ENCODE measurements at places on chromosomes 12 and 14.

DNA sequence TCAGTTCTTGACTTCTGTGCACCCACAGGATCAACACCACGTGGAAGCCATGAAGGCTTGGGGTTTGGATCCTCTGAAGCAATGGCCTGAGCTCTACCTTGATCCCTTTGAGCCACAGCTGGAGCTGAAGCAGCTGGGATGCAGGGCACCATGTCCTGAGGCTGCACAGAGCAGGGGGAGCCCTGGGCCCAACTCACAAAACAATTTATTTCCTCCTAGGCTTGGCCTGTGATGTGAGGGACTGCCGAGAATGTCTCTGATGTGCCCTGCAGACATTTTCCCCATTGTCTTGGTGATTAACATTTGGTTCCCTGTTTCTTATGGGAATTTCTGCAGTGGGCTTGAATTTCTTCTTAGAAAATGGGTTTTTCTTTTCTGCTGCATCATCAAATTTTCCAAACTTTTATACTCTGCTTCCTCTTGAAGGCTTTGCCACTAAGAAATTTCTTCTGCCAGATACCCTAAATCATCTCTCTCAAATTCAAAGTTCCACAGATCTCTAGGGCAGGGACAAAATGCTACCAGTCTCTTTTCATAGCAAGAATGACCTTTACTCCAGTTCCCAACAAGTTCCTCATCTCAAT, 288.2 kb downstream of the CCDC59 start:
- no peak for DNase-seq

DNA sequence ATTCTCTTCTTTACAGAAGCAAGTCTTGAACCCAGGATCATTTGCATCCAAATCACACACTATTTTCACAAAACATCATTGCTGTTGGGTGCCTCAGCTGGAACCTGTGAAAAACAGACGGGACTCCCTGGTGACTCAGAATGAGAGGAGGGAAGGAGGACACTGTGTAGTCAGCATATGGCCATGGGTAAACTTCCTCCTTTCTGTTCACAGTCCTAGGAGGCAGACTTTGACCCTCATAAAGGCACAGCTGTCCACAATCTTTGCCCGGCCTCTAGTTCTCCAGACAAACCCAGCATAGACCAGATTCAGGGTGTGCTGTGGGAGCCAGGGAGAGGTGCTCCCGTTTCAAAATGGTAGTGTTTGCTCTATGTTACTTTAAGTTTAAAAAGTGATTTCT, 62.0 kb downstream of the DYRK2 start:
- DNase-seq: no peak

DNA sequence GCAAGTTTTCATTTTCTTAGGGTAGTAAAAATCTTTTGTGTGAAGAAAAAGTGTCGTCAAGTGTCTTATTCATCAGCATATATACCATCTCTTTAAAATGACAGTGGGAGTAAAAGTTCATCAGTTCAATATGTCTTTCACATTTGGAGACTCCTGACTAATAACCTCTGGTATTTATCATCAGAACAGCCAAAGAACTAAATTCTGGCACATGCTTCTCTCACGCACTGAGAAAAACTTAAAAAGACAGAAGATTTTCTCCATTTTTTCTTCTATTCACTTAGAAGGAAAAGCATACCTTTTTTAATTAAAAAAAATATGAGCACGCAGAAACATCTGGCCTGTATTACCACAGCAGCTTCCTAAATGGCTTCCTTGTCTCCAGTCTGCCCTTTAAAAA, 265.7 kb downstream of the AKAP6 start:
- DNase-seq: no peak

GRCh38 chr12:92696216-92696615, 6.6 kb upstream of the PLEKHG7 start:
- no peak for DNase-seq

DNA sequence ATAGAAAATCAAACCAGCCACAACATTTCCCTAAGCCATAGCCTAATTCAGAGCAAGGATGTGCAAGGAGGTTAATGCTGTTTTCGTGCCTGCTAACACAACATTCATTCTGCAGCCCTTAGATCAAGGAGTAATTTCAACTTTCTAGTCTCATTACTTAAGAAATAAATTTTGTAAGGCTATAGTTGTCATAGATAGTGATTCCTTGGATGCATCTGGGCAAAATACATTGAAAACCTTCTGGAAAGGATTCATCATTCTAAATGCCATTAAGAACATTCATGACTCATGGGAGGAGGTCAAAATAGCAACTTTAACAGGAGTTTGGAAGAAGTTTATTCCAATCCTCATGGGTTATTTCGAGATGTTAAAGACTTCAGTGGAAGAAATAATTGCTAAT, 283.2 kb downstream of the RPAP3 start:
- no peak for DNase-seq

Data from foreskin keratinocyte (primary cell).